Right renal pelvis (tissue), 4 donors: ENCODE measurements at places on chromosomes 2 and 18. TPM values are rescaled to one million over a fixed set of nuclear protein-coding genes. Genes with fewer than 3 reads are reported as not detected.

- DNase-seq: no peak
Observed at GRCh38 chr2:240881913-240882312, 13.3 kb downstream of the AGXT start.

- no peak for DNase-seq
Observed at GRCh38 chr2:236866542-236867340, 218.9 kb upstream of the COPS8 start.

DNA sequence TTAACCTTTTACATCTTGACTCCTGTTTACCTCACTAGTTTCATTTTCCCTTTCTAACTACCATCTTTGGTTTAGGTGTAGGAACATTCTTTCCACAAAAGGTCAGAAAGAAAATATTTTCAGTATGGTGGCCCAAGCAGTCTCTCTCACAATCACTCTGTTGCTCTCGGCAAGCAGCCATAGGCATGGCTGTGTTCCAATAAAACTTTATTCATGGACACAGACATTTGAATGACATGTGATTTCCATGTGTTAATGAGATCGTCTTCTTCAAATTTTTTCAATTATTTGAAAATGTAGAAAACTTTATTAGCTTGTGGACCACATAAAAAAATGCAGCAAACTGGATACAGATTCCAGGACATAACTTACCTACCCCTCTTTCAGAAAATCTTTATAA, 109.7 kb upstream of the CNTNAP5 start:
- no peak for DNase-seq

AP1S3 gene
- 16.5 TPM for polyA plus RNA-seq

CRYBA2 gene
- not detected for polyA plus RNA-seq

TRABD2A gene
- polyA plus RNA-seq: 0.58 TPM

ZNF2 gene
- 9.5 TPM for polyA plus RNA-seq

INHBB gene
- 0.17 TPM for polyA plus RNA-seq

KCNG2 gene
- 0.14 TPM for polyA plus RNA-seq
